ENCODE measurements at places on chromosomes 2 and 18. TPM values are rescaled to one million over a fixed set of nuclear protein-coding genes. Genes with fewer than 3 reads are reported as not detected.

- no peak for DNase-seq
- no peaks in the 10 kb centered on the region for H3K4me1 ChIP-seq
- no peaks in the 10 kb centered on the region for H3K36me3 ChIP-seq
- H3K4me3 ChIP-seq: no peak overlapping the region
- no peak overlapping the region for H3K27ac ChIP-seq
- H3K27me3 ChIP-seq: no peaks in the 10 kb centered on the region
These were observed 163.8 kb downstream of the DPP4 start for GRCh38 chr2:161910200-161910599.

The NOSTRIN gene
- 13.3 TPM for polyA plus RNA-seq

The TMEM150A gene
- polyA plus RNA-seq: 27.8 TPM

The TUBB8B gene
- polyA plus RNA-seq: 0.78 TPM

The SCN1A gene
- not detected for polyA plus RNA-seq

DNA sequence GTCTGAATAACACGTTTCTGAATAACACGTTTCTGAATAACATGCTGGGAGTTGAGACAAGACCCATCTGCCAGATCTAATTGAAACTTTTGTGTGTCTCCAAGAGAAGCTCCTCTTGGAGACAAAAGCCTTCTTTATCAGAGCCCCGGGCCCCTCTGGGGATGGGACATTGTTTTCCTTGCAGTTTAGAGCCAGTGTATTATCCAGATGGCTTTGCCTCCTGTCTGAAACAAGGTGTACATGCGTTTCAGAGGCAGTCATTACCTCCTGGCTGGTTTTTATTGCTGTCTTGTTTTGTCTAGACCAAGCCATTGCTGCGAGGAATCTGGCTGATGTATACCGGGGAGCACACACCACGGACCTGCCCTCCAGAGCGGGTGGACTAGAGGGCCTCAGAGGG lies 7.8 kb downstream of the FOSL2 start:
- DNase-seq: no peak
- H3K4me3 ChIP-seq: peak overlapping the region; percentile 5
- peaks cover 86% of the 10 kb centered on the region for H3K4me1 ChIP-seq
- H3K27me3 ChIP-seq: no peaks in the 10 kb centered on the region

DNA sequence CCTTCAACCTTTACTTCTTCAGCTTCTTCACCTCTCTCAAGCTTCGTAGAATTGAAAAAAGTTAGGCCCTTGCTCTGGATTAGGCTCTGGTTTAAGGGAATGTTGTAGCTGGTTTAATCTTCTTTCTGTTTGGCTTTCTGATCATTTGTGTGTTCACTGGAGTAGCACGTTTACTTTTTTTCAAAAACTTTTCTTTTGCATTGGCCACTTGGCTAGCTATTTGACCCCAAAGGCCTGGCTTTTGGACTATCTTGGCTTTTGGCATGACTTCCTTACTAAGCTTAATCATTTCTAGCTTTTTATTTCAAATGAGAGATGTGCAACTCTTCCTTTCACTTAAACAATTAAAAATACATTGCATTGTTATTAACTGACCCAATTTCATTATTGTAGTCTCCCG lies 1154.8 kb upstream of the ZEB2 start:
- no peaks in the 10 kb centered on the region for H3K27me3 ChIP-seq
- H3K4me3 ChIP-seq: no peak overlapping the region
- DNase-seq: no peak

The NT5C1B gene
- polyA plus RNA-seq: not detected

The CCBE1 gene
- polyA plus RNA-seq: 0.63 TPM

DNA sequence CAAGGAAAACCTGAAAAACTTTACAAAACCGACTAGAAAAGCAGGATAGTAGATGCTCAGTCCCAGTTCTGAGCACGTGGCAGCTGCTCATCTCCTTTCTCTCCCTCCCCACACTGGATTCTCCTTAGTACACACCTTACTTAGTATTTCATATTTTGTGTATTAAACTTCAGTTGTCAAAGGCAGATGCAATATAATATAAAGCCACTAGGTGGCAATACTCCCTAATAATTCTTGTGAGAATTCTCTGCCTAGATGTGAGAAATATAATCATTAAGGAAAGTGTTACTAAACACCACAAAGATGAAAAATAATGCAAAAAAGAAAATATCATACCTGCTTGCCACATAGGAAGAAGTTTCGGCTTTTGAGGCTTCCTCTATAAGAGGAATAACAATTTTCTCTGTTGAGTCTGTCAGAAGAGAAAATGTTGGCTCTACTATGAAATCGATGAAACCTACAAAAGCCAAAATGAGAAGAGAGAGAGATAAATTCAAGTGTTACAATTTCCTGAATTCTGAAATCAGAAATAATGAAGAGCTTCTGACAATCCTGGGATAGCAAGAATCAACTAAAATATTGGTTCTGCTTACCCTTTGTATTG lies 200.6 kb downstream of the PPP1R1C start:
- no peaks in the 10 kb centered on the region for H3K27me3 ChIP-seq
- H3K4me1 ChIP-seq: no peaks in the 10 kb centered on the region
- no peak overlapping the region for H3K27ac ChIP-seq
- peaks cover 4% of the 10 kb centered on the region for H3K36me3 ChIP-seq

The UPP2 gene
- polyA plus RNA-seq: not detected

The NUP35 gene
- 8.0 TPM for polyA plus RNA-seq

The ZNF24 gene
- polyA plus RNA-seq: 18.2 TPM

- no peak for DNase-seq
- H3K27ac ChIP-seq: no peak overlapping the region
- peaks cover 12% of the 10 kb centered on the region for H3K36me3 ChIP-seq
- no peaks in the 10 kb centered on the region for H3K27me3 ChIP-seq
- H3K4me3 ChIP-seq: no peak overlapping the region
These were observed 108.5 kb upstream of the PGAP1 start for GRCh38 chr2:197035002-197035401.

The CFAP221 gene
- polyA plus RNA-seq: 0.80 TPM

DNA sequence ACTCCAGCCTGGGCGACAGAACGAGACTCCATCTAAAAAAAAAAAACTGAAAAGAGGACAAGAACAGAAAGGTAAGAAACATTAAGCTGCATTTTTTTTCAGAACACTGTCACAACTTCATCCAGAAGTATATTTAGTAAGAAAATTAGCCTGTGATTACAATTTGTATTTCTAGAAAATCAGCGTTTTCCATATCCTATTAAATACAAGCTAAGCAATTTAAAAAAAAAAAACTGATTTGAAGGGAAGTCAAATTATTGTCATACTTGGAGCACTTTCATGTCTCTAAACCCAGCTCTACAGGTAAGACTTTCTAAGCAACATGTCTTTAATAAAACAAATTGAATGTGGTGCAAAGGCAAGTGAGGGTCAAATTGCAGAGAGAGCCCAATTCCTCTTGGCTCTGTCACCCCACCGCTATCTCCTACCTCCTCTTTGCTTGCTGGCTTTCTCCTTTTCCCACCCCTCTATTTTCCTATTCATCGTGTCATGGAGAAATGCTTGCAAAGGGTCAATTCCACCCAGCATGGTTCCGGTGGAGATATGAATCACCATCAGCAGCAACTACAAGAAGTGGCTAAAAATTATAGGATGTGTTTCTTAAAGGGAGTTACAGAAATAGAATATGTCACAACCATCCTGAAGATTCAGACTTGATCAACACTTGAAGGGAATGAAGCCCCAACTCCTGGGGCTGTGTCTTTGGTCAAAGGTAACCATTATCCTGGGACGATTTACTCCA lies 68.4 kb upstream of the BCL11A start:
- H3K27ac ChIP-seq: no peak overlapping the region
- no peaks in the 10 kb centered on the region for H3K27me3 ChIP-seq
- H3K36me3 ChIP-seq: no peaks in the 10 kb centered on the region
- no peak overlapping the region for H3K4me3 ChIP-seq
- H3K4me1 ChIP-seq: no peaks in the 10 kb centered on the region
- DNase-seq: no peak

The KCNJ3 gene
- polyA plus RNA-seq: 0.25 TPM

GRCh38 chr2:9974343-9974742 lies 22.9 kb downstream of the GRHL1 start:
- peak overlapping the region; percentile 62 for H3K27ac ChIP-seq
- DNase-seq: no peak
- H3K4me3 ChIP-seq: no peak overlapping the region
- no peaks in the 10 kb centered on the region for H3K27me3 ChIP-seq
- peaks cover 15% of the 10 kb centered on the region for H3K4me1 ChIP-seq

The SLC38A11 gene
- polyA plus RNA-seq: 5.3 TPM

GRCh38 chr2:225274751-225275150 lies 124.8 kb upstream of the NYAP2 start:
- H3K36me3 ChIP-seq: no peaks in the 10 kb centered on the region
- H3K4me3 ChIP-seq: no peak overlapping the region
- no peak overlapping the region for H3K27ac ChIP-seq
- no peaks in the 10 kb centered on the region for H3K4me1 ChIP-seq
- DNase-seq: peak; percentile 24

The TSHZ1 gene
- 7.0 TPM for polyA plus RNA-seq

- DNase-seq: no peak
- H3K27me3 ChIP-seq: no peaks in the 10 kb centered on the region
These were observed 393.9 kb upstream of the SLC14A2 start for GRCh38 chr18:45221363-45221762.

- no peaks in the 10 kb centered on the region for H3K4me1 ChIP-seq
- H3K36me3 ChIP-seq: no peaks in the 10 kb centered on the region
- DNase-seq: no peak
- no peak overlapping the region for H3K4me3 ChIP-seq
- H3K27me3 ChIP-seq: no peaks in the 10 kb centered on the region
- no peak overlapping the region for H3K27ac ChIP-seq
These were observed 323.2 kb downstream of the LRRTM1 start for GRCh38 chr2:79981316-79981715.

The TMEM37 gene
- 6.7 TPM for polyA plus RNA-seq

The SEPTIN10 gene
- polyA plus RNA-seq: 24.9 TPM

The SLC40A1 gene
- polyA plus RNA-seq: 72.3 TPM

DNA sequence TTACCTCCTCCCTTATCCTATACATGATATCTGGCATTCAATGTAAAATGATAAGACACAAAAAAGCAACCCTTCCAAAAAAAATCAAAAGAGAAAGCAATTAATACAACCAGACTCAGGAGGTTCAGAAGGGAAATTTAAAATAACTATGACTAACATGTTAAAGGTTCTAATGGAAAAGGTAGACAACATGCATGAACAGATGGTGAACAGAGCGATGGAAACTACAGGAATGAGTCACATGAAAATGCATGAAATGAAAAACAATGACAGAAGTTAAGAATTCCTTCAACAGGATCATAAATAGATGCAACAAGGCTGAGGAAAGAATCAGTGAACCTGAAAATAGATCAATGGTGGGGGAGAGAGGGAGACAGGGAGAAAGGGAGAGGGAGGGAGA lies 26.1 kb upstream of the ERCC3 start:
- H3K4me3 ChIP-seq: no peak overlapping the region
- H3K36me3 ChIP-seq: peaks cover 94% of the 10 kb centered on the region
- H3K27ac ChIP-seq: no peak overlapping the region
- DNase-seq: no peak

- peaks cover 3% of the 10 kb centered on the region for H3K27me3 ChIP-seq
- H3K4me1 ChIP-seq: no peaks in the 10 kb centered on the region
- no peaks in the 10 kb centered on the region for H3K36me3 ChIP-seq
- no peak for DNase-seq
These were observed 12.2 kb upstream of the GNAL start for GRCh38 chr18:11676867-11677266.

- no peaks in the 10 kb centered on the region for H3K27me3 ChIP-seq
- no peak overlapping the region for H3K27ac ChIP-seq
- peaks cover 16% of the 10 kb centered on the region for H3K4me1 ChIP-seq
- no peaks in the 10 kb centered on the region for H3K36me3 ChIP-seq
- H3K4me3 ChIP-seq: no peak overlapping the region
These were observed 110.4 kb downstream of the CDC42EP3 start for GRCh38 chr2:37560863-37561614.

DNA sequence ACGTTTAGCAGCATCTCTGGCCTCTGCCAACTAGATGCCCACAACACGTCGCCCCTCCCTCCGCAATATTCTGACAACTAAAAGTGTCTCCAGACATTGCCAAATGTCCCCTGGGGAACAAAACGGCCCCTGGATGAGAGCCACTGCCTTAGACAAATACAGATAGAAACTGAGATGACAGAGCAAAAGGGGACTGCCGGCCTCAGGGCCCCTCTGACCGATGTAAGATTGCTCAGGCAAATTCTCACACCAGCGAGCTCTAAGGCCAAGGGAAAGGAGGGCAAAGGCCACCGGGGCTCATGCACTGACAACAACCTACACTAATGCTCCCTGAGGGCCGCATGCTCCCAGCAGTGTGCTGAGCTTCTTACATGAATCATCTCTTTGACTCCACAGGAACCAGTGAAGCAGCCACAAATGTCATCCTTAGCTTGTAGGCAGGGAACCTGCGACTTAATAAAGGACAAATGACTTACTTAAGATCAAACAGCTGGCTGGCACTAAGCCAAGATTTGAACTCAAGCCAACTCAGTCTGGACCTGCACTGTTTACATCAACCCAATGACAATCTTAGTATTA lies 228.5 kb downstream of the TTC32 start:
- no peak overlapping the region for H3K27ac ChIP-seq
- no peaks in the 10 kb centered on the region for H3K36me3 ChIP-seq
- no peaks in the 10 kb centered on the region for H3K4me1 ChIP-seq
- peak; percentile 18 for DNase-seq
- H3K4me3 ChIP-seq: no peak overlapping the region
- no peaks in the 10 kb centered on the region for H3K27me3 ChIP-seq

DNA sequence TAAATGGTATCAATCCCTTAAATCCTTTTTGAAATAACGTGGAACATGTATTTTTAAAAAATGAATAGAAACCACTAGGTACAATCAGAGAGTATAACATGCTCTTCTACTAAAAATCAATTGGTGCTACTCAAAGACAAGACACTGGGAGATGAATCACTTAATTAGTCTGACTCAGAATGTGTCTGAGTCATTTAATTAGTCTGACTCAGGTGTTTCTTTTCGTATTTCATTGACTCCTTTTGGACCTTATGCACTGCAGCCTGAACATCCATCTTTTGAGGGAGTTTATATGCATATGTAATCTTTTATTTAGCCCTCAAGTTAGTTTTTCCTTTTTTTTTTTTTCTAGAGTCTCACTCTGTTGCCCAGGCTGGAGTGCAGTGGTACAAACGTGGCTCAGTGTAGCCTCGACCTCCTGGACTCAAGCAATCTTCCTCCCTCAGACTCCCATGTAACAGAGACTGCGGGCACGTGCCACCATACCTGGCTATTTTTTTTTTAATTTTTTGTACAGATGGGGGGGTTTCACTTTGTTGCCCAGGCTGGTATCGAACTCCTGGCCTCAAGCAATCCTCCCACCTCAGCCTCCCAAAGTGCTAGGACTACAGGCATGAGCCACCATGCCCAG lies 26.5 kb downstream of the PPP4R3B start:
- H3K36me3 ChIP-seq: no peaks in the 10 kb centered on the region
- DNase-seq: no peak
- no peak overlapping the region for H3K27ac ChIP-seq
- H3K4me1 ChIP-seq: peaks cover 46% of the 10 kb centered on the region
- no peak overlapping the region for H3K4me3 ChIP-seq

The ANTXR1 gene
- polyA plus RNA-seq: 14.1 TPM

- H3K4me1 ChIP-seq: peaks cover 84% of the 10 kb centered on the region
- DNase-seq: peak; percentile 75
- H3K27me3 ChIP-seq: no peaks in the 10 kb centered on the region
- H3K36me3 ChIP-seq: no peaks in the 10 kb centered on the region
- peak overlapping the region; percentile 16 for H3K4me3 ChIP-seq
- H3K27ac ChIP-seq: peak overlapping the region; percentile 92
These were observed 24.9 kb downstream of the BIN1 start for GRCh38 chr2:127081826-127082633.

All from stomach (tissue), 19 donors.